Uterus (tissue), 4 donors: ENCODE measurements at places on chromosomes 2 and 18. TPM values are rescaled to one million over a fixed set of nuclear protein-coding genes. Genes with fewer than 3 reads are reported as not detected.

GRCh38 chr2:223001797-223002175 is 50.2 kb upstream of the KCNE4 start:
- no peak for DNase-seq

GRCh38 chr2:16031058-16031847 is 90.9 kb downstream of the MYCN start:
- DNase-seq: no peak

DNA sequence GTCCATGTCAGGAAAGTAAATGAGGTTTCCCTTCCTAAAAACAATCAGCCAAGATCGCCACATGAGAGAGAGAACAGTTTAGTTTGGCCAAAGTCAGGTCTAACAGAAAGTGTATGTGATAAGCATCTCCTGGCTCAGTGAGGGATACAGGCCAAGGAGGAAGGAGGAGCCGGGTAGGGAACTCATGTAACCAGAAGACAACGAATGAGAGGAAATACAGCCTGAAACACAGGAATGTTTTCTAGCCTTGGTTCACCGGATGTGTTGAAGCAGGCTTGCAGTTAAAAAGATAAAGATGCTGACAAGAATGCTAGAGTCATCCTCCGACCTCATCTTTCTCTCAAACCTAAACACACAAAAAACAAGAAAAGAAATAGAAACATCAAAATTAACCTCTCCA is 283.9 kb upstream of the SIX2 start:
- DNase-seq: no peak

GRCh38 chr2:174076975-174077374 is 111.8 kb upstream of the SP3 start:
- DNase-seq: no peak

- DNase-seq: peak; percentile 45
Observed at GRCh38 chr2:25251422-25252273, 83.3 kb upstream of the POMC start.

DNA sequence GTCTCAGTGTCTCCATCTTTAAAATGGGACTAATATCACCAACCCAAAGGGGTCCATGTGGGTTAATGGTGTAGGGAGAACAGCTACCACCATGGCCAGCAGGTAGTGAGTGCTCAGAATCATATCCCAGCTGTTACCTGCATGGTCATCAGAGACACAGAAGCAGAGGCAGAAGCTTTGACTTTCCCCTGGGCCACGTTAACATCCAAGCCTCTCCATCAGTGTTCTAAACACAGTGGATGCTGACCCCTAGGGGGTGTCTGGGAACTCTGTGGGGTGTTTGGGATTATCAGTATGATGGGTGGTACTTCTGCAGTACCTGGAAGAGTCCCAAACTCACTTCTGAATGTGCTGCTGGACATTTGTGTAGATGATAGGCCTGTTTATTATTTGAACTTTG is 93.6 kb downstream of the GYPC start:
- DNase-seq: no peak

DNA sequence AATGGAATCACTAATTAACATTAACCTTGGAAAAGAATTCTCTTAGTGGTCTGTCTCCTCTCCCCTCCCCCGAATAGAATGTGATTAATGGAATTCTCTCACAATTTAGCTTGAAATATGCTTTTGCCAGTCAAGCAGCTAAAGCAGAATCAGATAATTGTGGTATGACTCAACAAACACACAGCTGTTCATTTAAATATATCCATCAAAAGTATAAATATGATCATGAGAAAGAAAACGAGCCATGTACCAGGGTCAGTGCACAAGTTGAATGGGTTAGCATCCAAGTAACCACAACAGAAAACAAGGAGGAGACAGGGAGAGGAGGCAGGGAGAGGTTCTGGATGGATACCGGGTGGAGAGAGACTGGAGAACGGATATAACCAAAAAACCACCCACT is 66.9 kb downstream of the ACVR1 start:
- no peak for DNase-seq

GRCh38 chr2:227614246-227614645 is 394 bp downstream of the SCYGR3 start:
- DNase-seq: no peak

DNA sequence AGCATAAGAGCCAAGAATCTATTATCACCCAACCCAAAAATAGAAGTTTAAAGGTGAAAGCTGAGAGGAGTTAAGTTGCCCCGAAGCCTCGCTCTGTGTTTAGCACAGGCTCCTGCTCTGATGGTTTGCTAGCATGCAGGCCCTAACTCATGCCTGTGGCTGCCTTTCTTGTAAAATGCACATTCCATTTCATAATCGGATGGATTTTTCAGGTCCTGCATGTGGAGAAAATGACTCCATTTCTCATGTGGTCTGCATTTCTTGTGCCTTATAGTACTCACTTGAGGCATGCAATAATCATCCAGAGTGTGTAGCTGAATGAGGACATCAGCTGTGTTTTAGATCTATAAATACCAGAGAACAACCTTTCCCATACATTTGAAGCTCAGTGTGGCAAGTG is 381.8 kb downstream of the CPS1 start:
- no peak for DNase-seq

DNA sequence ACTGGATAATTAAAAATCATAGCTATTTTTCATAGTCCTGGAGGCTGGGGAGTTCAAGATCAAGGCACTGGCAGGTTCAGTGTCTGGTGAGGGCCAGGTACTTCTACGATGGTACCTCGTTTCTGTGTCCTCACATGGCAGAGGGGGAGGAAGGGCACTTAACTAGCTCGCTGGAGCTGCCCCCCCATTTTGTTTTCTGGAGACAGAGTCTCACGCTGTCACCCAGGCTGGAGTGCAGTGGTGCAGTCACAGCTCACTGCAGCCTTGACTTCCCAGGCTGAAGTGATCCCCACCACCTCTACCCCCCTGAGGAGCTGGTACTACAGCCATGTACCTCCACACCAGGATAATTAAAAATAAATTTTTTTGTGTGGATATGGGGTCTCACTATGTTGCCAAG is 40.3 kb downstream of the ASB1 start:
- DNase-seq: no peak

- no peak for DNase-seq
Observed at GRCh38 chr2:163455815-163456214, 280.0 kb downstream of the FIGN start.

GRCh38 chr2:101007415-101008345 is 5.6 kb downstream of the RPL31 start:
- DNase-seq: no peak

DNA sequence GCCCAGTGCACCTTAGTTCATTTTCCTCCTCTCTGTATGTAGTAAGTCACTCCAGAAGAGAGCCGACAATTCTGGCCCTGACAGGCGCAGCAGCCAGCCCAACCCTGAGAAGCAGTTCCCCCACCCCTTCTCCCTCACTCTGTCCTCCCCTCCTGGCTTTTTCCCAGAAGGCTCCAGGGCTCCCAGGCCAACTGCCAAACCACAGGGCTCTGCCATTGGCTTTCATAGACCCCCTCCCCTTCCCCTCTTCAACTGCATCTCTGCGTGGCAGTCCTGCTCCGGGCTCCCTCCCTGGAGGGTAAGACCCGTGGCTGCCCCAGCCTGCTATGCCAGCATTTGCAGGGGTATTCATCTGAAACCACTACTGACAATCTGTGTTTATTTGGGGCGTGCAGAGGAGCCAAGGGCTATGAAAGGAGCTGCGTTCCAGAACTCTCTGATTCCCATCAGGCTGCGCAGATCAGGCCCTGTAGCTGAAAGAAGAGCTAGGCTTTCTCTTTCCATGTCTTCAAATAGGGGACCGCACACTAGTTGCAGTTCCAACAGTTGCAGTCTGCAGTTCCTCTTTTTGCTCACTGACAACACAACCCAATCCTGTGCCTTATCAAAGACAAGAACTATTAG is 388.6 kb upstream of the TNP1 start:
- DNase-seq: peak; percentile 85

DNA sequence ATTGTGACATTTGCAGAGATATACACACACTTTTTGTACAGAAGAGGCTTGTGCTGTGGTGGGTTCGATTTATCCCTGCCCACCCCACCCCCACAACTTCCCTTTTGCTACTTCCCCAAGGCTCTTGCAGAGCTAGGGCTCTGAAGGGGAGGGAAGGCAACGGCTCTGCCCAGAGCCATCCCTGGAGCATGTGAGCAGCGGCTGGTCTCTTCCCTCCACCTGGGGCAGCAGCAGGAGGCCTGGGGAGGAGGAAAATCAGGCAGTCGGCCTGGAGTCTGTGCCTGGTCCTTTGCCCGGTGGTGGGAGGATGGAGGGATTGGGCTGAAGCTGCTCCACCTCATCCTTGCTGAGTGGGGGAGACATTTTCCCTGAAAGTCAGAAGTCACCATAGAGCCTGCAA is 40.0 kb downstream of the STEAP3 start:
- DNase-seq: no peak

- DNase-seq: no peak
Observed at GRCh38 chr2:70024284-70024683, 62.9 kb upstream of the ASPRV1 start.

DNA sequence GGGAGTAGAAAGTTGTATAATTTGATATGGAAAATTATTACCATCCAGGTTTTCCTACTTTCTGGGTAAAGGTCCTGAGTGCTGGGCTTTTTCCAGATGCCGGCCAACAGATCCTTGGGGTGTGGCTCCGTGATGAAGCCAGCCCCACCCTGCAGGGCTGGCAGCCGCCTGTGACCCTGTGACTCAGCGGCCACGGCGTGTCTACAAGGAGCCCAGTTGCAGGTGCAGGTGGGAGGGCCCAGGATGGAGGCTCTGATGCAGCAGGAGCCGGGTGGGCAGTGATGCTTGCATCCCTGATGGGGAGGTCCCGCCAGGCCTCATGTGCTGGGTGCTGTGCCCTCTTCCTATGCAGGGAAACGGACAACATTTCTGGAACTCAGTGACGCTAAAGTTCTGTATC is 96.0 kb upstream of the ALKAL2 start:
- DNase-seq: no peak

The CABYR gene
- not detected for total RNA-seq

The RNF144A gene
- total RNA-seq: 103 TPM

The DSC3 gene
- total RNA-seq: not detected

The CRYGD gene
- total RNA-seq: not detected

The PJVK gene
- 7.5 TPM for total RNA-seq

The POTEI gene
- 0.35 TPM for total RNA-seq

The ARHGAP28 gene
- 39.0 TPM for total RNA-seq
